ENCODE measurements at places on chromosomes 13 and 19.

GRCh38 chr19:8616861-8617260 lies 6.3 kb upstream of the ADAMTS10 start:
- no peak for DNase-seq

- peak; percentile 40 for DNase-seq
Observed at GRCh38 chr19:31285744-31286143, 63.5 kb downstream of the TSHZ3 start.

DNA sequence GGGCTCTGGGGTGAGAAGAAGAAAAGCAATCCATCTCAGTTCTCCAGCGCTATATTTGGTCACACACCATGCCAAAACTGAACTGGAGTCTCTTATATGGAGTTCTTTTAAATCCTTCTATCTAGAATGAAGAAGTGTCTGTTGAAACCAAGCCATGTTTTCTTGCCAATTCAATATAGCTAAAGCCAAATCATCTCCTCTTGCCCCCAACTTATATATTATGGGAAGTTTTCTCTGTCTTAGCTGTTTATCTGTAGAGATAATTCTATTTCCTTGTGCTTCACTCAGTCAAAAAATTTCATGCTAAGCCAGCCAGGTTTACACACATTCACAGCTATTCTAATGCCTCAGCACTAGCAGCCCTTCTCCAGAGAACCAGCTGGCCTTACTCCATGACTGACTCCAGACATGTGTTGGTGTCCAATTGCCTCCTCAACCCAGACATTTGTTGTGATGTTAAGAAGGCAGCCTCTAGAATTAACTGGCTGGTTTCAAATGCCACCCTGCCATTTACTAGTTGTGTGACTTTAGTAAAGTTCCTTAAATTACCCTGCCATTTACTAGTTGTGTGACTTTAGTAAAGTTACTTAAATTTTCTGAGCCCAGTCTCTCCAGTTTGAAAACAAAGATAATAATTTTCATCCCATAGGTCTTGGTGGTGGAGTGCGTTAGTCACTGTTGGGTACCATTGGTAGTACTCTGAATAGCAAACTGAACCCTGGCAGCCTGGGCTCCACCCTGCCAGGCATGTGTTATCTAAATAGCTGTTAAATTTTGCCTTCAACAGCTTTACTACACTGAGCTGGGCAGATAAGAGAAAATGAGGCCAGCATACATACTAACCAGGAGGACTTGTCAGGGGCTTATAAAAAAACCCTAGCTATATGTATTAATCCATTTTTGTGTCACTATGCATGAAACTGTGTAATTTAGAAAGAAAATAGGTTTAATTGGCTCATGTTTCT lies 525.1 kb downstream of the LMO7 start:
- DNase-seq: no peak

DNA sequence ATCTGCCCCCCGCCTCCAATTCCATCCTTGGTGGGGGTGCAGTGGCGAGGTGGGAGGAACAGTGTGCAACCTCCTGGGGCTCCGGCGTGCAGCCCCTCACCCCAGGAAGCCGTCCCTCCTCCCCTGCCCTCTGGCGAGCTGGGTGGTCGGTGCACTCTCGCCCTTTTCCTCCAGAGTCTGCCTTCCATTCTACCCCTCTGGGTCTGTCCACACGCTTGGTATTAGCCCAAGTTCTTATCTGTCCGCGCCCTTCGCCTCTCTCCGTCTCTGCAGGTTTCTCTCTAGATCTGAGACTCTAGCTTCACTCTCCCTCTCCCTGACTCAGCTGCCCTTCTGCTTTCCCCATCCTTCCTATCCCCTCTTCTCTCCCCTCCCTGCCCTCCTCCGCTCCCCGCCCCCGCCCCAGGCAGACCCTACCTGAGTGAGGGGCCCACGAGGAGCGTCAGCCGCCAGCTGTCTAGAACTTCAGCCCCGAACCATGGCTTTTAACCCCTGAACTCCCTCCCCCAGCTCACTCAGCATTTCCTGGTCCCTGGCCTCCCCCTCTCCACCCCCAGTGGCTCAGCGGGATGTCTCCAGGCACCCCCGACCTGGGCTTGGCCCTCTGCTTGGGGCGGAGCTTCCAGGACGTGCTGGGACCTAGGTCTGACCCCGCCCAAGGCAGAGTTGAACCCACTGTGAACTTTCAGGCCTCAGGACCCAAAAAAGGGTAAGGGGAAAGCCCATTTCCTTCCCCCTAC lies 499 bp upstream of the KLK13 start:
- no peak for DNase-seq

- DNase-seq: peak; percentile 13
Observed at GRCh38 chr13:33017323-33017929, 1.2 kb downstream of the KL start.

GRCh38 chr13:78960881-78961280 lies 301.9 kb upstream of the OBI1 start:
- no peak for DNase-seq

GRCh38 chr13:111327730-111328573 lies 7.5 kb downstream of the TEX29 start:
- no peak for DNase-seq

DNA sequence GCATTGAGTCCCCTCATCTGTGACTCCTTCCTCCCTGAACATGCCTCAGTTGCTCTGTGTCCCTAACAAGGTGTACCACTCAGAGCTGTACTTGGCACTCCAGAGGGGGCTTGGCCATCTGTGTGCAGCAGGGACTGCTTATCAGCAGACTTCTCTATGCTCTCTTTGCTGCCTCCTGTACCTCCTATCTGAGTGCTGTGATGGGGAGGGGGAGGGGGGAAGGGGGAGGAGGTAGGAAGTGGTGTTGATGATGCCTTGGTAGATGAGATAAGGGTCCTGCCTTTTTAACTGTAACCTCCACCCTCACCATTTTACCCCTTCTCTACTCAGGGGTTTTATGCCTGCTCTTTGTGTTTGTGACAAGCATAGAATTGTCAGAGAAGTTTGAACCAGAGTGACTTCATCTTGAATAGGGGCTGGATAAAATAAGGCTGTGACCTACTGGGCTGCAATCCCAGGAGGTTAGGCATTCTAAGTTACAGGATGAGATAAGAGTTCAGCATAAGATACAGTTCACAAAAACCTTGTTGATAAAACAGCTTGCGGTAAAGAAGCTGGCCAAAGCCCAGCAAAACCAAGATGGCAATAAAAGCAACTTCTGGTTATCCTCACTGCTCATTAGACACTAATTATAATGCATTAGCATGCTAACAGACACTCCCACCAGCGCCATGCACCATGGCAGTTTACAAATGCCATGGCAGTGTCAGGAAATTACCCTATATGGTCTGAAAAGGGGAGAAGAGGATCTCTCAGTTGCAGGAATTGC lies 13.2 kb downstream of the PCDH8 start:
- no peak for DNase-seq

Data from fibroblast of skin of back (primary cell).